ENCODE measurements at places on chromosomes 7 and 10. TPM values are rescaled to one million over a fixed set of nuclear protein-coding genes. Genes with fewer than 3 reads are reported as not detected.
A peak's percentile ranks its signal among the peaks of the same experiment; 100 is the strongest.

FAM25A gene
- total RNA-seq = not detected

- DNase-seq = no peak
- H3K4me1 ChIP-seq = peaks cover 46% of the 10 kb centered on the region
- no peak overlapping the region for H3K27ac ChIP-seq
- H3K27me3 ChIP-seq = no peaks in the 10 kb centered on the region
These were observed 90.1 kb downstream of the UBE2H start for GRCh38 chr7:129862682-129863081.

AGR2 gene
- total RNA-seq = not detected

DNA sequence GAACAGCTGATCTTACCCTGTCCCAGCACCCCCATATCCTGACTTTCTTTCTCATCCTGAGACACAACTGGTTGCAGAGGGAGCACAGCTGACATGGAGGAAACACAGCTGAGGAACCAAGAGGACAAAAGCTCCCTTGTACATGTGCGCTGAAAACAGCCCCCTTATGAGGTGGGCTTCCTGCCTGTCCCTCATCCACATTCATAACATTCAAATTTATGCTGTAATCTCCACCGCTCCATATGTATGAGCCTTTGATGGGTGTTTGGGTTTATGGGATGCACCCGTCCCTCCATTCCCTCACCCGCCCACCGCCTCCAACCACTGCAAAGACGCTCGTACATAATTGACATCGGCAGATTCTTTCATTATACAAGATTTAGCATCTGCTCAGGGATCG lies 49.6 kb upstream of the BTRC start:
- peaks cover 28% of the 10 kb centered on the region for H3K27me3 ChIP-seq
- H3K4me3 ChIP-seq = no peak overlapping the region
- H3K27ac ChIP-seq = no peak overlapping the region
- DNase-seq = no peak

GRCh38 chr7:25842201-25842733 lies 309.7 kb upstream of the NFE2L3 start:
- no peaks in the 10 kb centered on the region for H3K4me1 ChIP-seq
- no peak overlapping the region for H3K4me3 ChIP-seq
- no peak for DNase-seq
- H3K27me3 ChIP-seq = peaks cover 26% of the 10 kb centered on the region
- H3K27ac ChIP-seq = no peak overlapping the region
- H3K36me3 ChIP-seq = no peaks in the 10 kb centered on the region

- H3K36me3 ChIP-seq = peaks cover 2% of the 10 kb centered on the region
- H3K4me3 ChIP-seq = no peak overlapping the region
- no peak overlapping the region for H3K27ac ChIP-seq
- no peak for DNase-seq
These were observed 75.3 kb downstream of the POLL start for GRCh38 chr10:101512738-101513137.

GRID1 gene
- not detected for total RNA-seq

DNA sequence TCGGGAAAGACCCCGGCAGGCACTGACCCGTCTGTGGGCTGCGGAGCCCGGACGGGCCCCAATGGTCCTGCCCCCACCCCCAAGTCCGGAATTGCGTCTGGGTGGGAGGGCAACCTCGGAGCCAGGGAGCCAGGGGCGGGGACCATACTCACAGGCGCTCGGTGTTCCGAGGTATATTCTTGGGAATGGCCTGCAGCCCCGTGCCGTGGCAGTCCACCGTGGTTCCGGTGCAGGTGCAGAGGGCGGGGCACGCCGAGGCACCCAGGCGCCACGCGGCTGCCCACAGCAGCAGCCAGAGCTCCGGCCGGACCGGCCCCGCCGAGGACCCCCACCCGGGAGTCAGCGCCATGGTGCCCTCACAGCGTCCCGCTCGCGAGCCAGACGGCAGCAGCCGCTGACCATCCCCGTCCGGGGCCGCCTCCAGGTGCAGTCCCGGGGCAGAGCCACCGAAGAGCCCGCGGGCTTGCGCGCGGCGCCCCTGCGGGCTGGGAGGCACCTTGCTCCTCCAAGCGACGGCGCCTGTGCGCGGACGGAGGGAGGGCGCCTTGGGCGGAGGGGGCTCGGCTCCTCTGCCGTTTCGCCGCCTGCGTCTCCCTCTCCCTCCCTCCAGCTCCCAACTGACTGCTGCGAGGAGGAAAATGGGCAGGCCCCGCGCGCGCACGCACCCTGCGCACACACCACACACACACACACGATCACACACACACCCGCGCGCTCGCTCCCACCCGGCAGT lies at the start of gene SLIT1:
Gene SLIT1, minus strand, starts transcription at position 634 of the 733 bp plus-strand sequence. Its CDS starts 285 bp downstream, at position 349.
- H3K27me3 ChIP-seq = peaks cover 40% of the 10 kb centered on the region
- H3K4me1 ChIP-seq = peaks cover 8% of the 10 kb centered on the region
- no peak within 1 kb of the TSS for H3K27ac ChIP-seq
- peak within 1 kb of the TSS; percentile 24 for H3K4me3 ChIP-seq
- peak; percentile 30 for DNase-seq

ATP6V0A4 gene
- 0.32 TPM for total RNA-seq

FBXO24 gene
- 2.1 TPM for total RNA-seq

VENTX gene
- total RNA-seq = not detected

CISD1 gene
- total RNA-seq = 49.2 TPM

UCMA gene
- total RNA-seq = not detected

- no peak overlapping the region for H3K27ac ChIP-seq
- no peak overlapping the region for H3K4me3 ChIP-seq
- DNase-seq = no peak
- no peaks in the 10 kb centered on the region for H3K36me3 ChIP-seq
- no peaks in the 10 kb centered on the region for H3K4me1 ChIP-seq
These were observed 743 bp downstream of the OR2A5 start for GRCh38 chr7:144049491-144049890.

GRCh38 chr10:114914560-114914959 lies 23.4 kb upstream of the TRUB1 start:
- H3K4me1 ChIP-seq = peaks cover 4% of the 10 kb centered on the region
- H3K4me3 ChIP-seq = no peak overlapping the region
- no peak for DNase-seq
- no peaks in the 10 kb centered on the region for H3K36me3 ChIP-seq
- H3K27ac ChIP-seq = no peak overlapping the region

TAS2R5 gene
- total RNA-seq = 0.75 TPM

MSANTD7 gene
- total RNA-seq = 22.9 TPM

GRCh38 chr10:77673101-77673500 lies 35.5 kb upstream of the KCNMA1 start:
- no peak overlapping the region for H3K4me3 ChIP-seq
- peaks cover 23% of the 10 kb centered on the region for H3K27me3 ChIP-seq
- no peak for DNase-seq
- H3K4me1 ChIP-seq = peaks cover 5% of the 10 kb centered on the region
- no peak overlapping the region for H3K27ac ChIP-seq

- no peaks in the 10 kb centered on the region for H3K27me3 ChIP-seq
- H3K27ac ChIP-seq = no peak overlapping the region
- no peaks in the 10 kb centered on the region for H3K4me1 ChIP-seq
- no peak overlapping the region for H3K4me3 ChIP-seq
- DNase-seq = no peak
These were observed 1212.4 kb downstream of the SORCS1 start for GRCh38 chr10:105952153-105952552.

- peaks cover 37% of the 10 kb centered on the region for H3K4me1 ChIP-seq
- H3K4me3 ChIP-seq = no peak overlapping the region
- H3K27me3 ChIP-seq = no peaks in the 10 kb centered on the region
These were observed 102.8 kb downstream of the KAT6B start for GRCh38 chr10:74929197-74929596.

GRCh38 chr7:27064661-27065060 lies 31.1 kb downstream of the HOXA1 start:
- no peaks in the 10 kb centered on the region for H3K36me3 ChIP-seq
- no peak for DNase-seq
- H3K4me1 ChIP-seq = no peaks in the 10 kb centered on the region
- no peak overlapping the region for H3K4me3 ChIP-seq
- no peak overlapping the region for H3K27ac ChIP-seq

- no peak for DNase-seq
- H3K4me3 ChIP-seq = no peak overlapping the region
- H3K36me3 ChIP-seq = no peaks in the 10 kb centered on the region
- no peak overlapping the region for H3K27ac ChIP-seq
- H3K4me1 ChIP-seq = no peaks in the 10 kb centered on the region
- peaks cover 4% of the 10 kb centered on the region for H3K27me3 ChIP-seq
These were observed 234.4 kb downstream of the GLI3 start for GRCh38 chr7:42002654-42003053.

- H3K36me3 ChIP-seq = no peaks in the 10 kb centered on the region
- DNase-seq = no peak
- no peak overlapping the region for H3K4me3 ChIP-seq
- peaks cover 23% of the 10 kb centered on the region for H3K27me3 ChIP-seq
- peaks cover 6% of the 10 kb centered on the region for H3K4me1 ChIP-seq
These were observed 137.6 kb upstream of the PITRM1 start for GRCh38 chr10:3310016-3310784.

- peaks cover 35% of the 10 kb centered on the region for H3K4me1 ChIP-seq
- H3K4me3 ChIP-seq = peak overlapping the region; percentile 36
- H3K27me3 ChIP-seq = peaks cover 77% of the 10 kb centered on the region
- no peaks in the 10 kb centered on the region for H3K36me3 ChIP-seq
- H3K27ac ChIP-seq = no peak overlapping the region
These were observed 4.3 kb downstream of the TLX1 start for GRCh38 chr10:101135141-101136006.

DNA sequence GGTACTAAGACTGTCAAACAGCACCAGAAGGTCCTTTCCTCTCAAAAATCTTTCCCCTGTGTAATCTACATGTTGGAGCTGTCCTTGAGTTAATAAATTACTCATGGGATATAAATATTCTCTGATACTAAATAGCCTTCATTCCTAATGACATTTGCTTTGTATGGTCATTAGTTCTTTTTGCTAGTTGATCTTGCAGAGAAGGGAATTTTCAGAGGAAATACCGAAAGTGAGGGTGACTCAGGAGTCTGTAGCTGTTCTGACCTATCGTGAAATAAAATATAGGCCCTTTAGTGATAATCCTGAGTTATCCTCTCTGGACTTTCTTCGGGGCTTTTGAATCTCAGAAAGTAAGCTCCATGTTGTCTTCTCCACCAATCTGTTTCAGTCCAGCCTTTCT lies 19.4 kb upstream of the CLDN12 start:
- H3K4me1 ChIP-seq = no peaks in the 10 kb centered on the region
- no peak for DNase-seq
- no peak overlapping the region for H3K27ac ChIP-seq
- H3K4me3 ChIP-seq = no peak overlapping the region

GRCh38 chr7:726854-727103 lies 280 bp downstream of the DNAAF5 start:
- peak overlapping the region; percentile 83 for H3K4me3 ChIP-seq
- H3K36me3 ChIP-seq = peaks cover 49% of the 10 kb centered on the region
- DNase-seq = no peak
- no peak overlapping the region for H3K27ac ChIP-seq
- peaks cover 26% of the 10 kb centered on the region for H3K4me1 ChIP-seq

- no peaks in the 10 kb centered on the region for H3K4me1 ChIP-seq
- no peak overlapping the region for H3K4me3 ChIP-seq
- no peaks in the 10 kb centered on the region for H3K36me3 ChIP-seq
- H3K27ac ChIP-seq = no peak overlapping the region
- H3K27me3 ChIP-seq = peaks cover 18% of the 10 kb centered on the region
These were observed 133.7 kb upstream of the AGK start for GRCh38 chr7:141417506-141417905.

CCM2 gene
- total RNA-seq = 80.1 TPM

Measured in activated CD4-positive, alpha-beta T cell treated with anti-CD3 and anti-CD28 coated beads for 36 hours (primary cell).